ENCODE measurements at places on chromosomes 5 and 9.

DNA sequence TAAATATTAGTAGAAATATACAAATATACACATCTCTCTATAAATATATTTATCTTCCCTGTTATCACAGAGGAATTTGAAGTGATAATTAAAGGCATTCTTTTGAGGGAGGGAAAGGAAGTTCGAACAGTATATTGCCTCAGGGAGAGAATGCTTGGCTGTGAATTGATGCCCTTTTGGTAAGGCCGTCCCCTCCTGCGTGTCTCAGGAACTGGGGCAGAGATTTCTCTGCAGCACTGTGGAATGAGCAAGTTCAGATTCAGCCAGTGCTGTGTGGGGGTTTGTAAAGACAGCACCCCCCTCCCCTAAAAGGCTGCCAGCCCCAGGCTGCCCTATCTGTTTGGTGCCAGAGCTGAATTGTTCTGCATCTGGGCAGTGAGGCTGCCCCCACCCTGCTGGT, 42.0 kb downstream of the UBE2QL1 start:
- DNase-seq, result no peak

- DNase-seq, result no peak
Measured at GRCh38 chr5:75460942-75461610, 50.4 kb downstream of the CERT1 start.

DNA sequence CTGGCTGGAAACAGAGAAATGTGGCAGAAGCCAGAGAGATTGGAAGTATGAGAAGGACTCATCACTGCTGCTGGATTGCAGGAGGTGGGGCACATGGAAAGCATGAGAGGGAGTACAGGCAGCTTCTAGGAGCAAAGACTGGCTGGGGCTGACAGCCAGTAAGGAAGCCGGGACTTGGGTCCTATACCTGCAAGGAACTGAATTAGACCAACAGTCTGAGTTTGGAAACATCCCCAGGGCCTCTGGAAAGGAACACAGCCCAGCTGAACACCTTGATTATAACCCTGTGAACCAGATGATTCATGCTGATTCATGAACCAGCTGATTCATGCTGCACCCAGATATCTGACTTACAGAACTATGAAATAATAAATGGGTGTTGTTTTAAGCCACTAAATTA, 93.4 kb downstream of the OSTF1 start:
- DNase-seq, result no peak

DNA sequence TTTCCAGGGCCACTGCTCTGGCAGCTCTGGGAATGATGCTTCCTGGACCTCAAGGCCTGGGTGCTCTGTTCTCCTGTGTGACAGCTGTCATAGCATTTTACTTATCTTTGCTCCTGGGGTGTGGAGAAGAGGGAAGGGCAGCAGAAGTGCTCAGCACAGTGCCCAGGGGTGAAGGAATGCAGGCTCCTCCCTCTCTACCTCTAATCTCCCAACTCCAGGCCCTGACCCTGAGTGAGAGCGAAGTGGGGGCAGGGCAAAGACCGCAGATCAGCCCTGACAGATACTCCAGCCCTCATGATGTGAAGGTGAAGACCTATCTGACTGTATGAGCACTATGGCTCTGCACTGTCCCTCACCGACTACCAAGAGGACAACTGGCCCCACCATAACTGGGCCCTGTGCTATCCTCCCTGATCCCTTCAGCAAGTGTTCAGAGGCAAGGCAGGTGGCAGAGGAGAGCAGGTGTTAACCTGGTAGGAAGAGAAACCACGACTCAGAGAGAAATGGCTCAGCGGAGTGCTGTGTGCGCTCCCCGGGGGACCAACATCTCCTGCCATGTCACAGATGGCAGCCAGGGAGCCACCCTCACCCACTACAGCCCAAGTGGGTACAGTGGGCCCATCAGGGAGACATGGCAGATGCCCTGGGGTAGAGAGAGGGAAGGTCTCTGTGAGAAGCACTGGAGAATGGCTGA, 16.8 kb downstream of the ACSL6 start:
- no peak for DNase-seq

- DNase-seq, result no peak
Measured at GRCh38 chr5:61837788-61838187, 468.2 kb upstream of the KIF2A start.

- no peak for DNase-seq
Measured at GRCh38 chr5:135326296-135327254, 72.5 kb downstream of the MACROH2A1 start.

- no peak for DNase-seq
Measured at GRCh38 chr5:21642312-21642711, 1210.8 kb downstream of the CDH12 start.

GRCh38 chr9:129498451-129499384, 122.2 kb downstream of the C9orf50 start:
- no peak for DNase-seq

DNA sequence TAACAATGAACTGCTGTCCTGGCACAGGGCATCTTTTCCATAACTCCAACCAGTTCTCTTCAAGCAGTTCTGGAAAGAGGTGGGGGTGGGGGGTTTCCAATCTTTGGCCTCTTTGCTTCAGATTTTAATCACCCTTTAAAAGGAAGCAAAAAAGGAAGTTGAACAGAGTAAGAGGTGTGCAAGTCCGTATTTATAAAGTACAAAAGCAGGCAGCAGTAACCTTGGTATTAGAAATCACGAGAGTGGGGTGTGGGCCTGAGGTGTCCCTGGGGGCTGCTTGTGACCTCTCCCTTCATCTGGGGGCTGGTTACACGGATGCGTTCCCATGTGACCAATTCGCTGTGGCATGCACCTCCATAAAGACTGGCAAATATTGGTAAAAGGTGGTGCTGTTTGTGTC, 70.5 kb downstream of the PTCH1 start:
- no peak for DNase-seq

- DNase-seq, result no peak
Measured at GRCh38 chr9:104107799-104108198, 13.7 kb downstream of the SMC2 start.

DNA sequence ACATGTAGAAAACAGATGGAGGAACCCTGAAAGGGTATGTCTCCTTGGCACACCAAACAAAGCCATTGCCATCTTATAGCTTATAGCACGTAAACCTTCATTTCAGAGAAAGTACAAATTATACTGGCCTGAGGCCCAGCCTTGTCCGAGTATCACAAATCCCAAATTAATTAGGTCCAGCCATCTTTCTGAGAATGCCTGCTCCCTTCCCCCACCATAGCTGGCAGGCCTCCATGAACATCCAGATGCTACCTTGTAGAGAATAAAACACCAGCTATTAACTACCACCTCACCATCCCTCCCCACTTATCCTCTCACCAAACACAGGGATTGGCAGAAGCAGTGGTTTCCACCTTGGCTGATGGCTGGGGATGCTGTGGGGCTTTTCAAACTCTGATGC, 224.0 kb downstream of the SPOCK1 start:
- no peak for DNase-seq

GRCh38 chr5:73282923-73283322, 109.9 kb downstream of the TMEM174 start:
- no peak for DNase-seq

DNA sequence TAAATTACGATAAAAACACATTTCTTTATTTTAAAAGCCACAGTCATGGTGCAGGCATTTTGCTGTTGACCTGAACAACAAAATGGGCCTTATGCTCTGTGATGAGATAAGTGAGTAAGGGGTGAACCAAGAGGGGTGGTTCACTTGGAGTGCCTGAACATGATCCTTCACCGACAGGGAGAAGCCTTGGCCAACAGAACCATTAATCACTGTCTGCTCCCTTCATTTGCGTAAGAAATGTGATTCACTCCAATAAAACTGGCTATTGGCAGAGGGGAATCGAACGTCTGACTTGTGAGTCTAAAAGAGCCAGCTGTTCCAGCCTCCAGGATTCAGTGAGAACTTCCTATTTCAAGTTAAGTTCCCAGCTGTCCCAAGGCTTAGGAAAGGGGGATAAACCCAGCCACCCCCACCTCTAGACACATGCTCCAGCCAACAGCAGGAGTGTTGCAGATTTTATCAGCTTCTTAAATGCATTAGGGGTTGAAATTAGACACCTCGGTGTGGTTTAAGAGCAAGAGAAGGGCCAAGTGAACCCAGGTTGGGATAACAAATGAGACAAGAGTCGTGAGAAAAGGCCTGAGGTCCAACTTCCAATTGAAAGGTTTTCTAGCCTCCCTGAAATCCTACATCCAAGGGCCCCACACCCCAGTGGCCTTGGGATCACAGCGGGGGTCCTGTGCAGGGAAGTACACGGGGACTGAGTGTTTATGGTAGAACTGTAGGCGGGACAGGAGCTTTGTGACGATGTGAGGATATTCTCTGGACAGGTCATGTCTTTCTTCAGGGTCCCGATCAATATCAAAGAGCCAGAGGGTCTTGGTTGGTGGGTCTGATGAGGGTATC, 131.4 kb upstream of the LHFPL2 start:
- no peak for DNase-seq

DNA sequence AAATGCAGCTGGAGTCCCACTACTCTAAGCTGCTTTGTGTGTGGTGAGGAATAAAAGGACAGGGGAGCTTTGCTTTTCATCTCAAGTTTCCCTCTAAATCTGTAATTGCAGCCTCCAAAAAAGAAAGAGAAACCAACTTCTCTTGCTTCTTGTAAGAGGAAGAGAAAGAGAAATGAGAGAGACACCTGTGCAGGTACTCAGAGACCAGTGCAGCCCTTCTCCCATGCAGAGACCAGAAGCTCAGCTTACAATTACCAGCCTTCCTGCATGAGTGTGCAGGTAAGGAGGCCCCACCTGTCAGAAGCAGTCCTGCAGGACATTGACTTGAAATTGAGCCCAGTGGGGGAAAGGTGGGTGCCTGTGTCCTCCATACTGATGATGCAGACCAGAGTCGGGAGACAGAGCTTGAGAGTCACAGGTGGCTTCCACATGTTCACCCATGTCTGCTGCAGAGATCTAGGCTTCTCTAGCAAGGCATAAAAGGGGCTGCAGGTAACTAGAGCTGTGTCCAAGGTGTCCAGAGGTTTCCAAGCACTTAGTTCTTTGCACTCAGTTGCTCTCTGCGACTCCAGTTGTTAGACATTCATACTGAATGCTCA, 15.3 kb upstream of the MED10 start:
- DNase-seq, result no peak

DNA sequence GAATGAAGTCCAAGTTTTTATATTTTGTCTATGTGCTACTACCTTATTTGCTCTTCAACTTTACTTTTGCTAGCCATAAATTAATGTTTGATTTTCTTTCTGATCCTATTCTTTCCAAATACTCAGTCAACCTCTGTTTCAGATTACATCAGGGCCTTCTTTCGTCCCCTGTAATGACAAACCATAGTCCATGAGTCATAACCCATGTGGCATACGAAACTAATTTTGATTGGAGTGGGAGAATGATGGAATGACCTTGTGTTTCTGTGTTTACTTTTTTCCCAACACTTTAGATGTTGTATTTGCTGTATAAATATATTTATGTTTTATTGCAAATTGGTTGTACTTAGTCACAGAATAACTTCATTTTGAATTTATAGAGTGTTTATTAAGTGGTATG, 1043.1 kb downstream of the DTWD2 start:
- DNase-seq, result no peak

- DNase-seq, result peak; percentile 61
Measured at GRCh38 chr5:181160152-181160754, 12.9 kb downstream of the OR2V2 start.

All from stimulated activated CD8-positive, alpha-beta memory T cell treated with anti-CD3 and anti-CD28 coated beads, Interleukin-7, amount 100 ng/mL, for 24 hours (primary cell).